Astrocyte (in vitro differentiated cells and primary cell): ENCODE measurements at places on chromosomes 4 and X. TPM values are rescaled to one million over a fixed set of nuclear protein-coding genes. Genes with fewer than 3 reads are reported as not detected.

Gene TDO2
- total RNA-seq: 0.24 TPM in 1 of 2 replicates, not detected in the other

Gene IQCM
- 0.11 and 0.14 TPM in 2 replicates for total RNA-seq

Gene TMEM131L
- total RNA-seq: 18.3 and 18.6 TPM in 2 replicates

DNA sequence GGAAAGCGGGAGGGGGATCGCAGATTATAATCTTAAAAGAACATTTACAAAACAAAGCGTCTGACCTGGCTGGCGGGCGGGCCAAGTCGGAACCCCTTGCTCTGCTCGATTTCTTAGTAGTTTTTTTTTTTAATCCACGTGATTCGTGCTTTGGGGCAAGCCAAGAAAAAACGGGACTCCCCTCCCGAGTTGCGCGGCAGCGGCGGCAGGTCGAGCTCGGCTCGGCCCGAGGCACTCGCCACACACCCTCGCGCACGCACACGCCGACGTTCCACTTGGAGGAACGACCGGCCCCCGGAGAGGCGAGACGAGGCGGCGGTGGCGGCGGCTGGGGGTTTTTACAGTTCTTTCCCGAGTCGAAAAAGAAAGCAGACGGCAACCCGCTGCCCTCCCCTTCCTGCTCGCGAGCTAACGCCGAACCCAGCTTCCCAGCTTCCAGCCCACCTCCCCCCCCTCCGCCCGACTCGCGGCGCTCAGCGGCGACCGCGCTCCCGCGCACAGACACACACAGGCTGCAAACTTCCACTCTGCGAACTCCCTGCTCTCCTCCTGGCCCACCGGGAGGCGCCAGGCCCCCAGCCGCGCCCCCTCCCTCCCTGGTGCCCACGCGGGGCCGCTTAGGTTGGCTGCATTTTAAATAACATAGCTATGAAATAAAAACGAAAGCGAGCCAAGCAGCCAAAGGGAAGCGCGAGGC, 1.2 kb downstream of the BCOR start:
- DNase-seq: no peak
- no peaks in the 10 kb centered on the region for H3K27me3 ChIP-seq
- no peaks in the 10 kb centered on the region for H3K36me3 ChIP-seq
- no peak overlapping the region for H3K27ac ChIP-seq
- H3K4me3 ChIP-seq: peak overlapping the region; percentile 59

DNA sequence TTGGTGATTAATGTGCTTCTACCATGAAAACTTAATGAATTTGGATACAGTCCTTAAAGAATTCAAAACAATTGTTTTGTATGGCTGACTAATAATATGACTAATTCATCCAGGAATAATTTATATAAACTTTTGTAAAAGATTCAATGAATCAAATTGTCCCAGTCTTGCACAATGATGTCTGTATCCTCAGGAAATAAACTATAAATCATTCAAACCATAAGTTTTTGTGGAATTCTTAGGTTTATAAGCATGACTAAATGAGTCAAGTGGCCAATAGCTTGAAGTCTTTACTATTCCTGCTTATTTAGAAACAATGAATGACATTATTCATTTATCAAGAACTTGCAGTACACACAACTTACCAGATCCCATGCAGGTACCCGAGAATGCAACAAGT, 935.0 kb upstream of the INTU start:
- H3K4me1 ChIP-seq: peaks cover 5% of the 10 kb centered on the region
- no peak overlapping the region for H3K27ac ChIP-seq
- no peaks in the 10 kb centered on the region for H3K27me3 ChIP-seq
- DNase-seq: peak; percentile 83
- no peak overlapping the region for H3K4me3 ChIP-seq

GRCh38 chr4:56971383-56971782, 6.0 kb downstream of the NOA1 start:
- DNase-seq: no peak
- peaks cover 38% of the 10 kb centered on the region for H3K36me3 ChIP-seq
- H3K27me3 ChIP-seq: no peaks in the 10 kb centered on the region
- no peak overlapping the region for H3K27ac ChIP-seq
